ENCODE measurements at places on chromosomes 7 and 10. TPM values are rescaled to one million over a fixed set of nuclear protein-coding genes. Genes with fewer than 3 reads are reported as not detected.

NPSR1 gene
- not detected for total RNA-seq

NCF1 gene
- not detected for total RNA-seq

FBH1 gene
- 99.9 TPM for total RNA-seq

FLNC gene
- 324 TPM for total RNA-seq

ZNF727 gene
- 0.10 TPM for total RNA-seq

UCN3 gene
- not detected for total RNA-seq

PNLIP gene
- total RNA-seq = not detected
